ENCODE measurements at places on chromosomes 2 and 18.

DNA sequence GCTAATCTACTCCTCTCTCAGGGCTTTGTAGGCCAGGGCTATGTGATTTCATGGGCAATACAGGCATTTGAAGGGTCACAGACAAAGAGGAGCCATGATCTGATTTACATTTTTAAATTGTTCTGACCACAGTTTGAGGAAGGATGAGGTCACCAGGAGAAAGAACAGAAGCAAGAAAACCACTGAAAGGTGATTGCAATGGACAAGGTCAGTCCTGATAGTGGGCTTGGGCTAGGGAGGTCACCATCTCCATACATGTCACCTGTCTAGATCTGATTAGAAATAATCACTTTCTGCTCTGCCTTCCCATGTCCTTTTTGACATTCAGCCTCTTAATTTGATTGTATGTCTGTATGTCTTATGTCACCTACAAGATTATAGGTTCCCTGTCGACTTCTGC, 248.9 kb upstream of the CWC22 start:
- no peak for DNase-seq

- DNase-seq, result no peak
Measured at GRCh38 chr18:27856820-27857219, 320.1 kb downstream of the CDH2 start.

DNA sequence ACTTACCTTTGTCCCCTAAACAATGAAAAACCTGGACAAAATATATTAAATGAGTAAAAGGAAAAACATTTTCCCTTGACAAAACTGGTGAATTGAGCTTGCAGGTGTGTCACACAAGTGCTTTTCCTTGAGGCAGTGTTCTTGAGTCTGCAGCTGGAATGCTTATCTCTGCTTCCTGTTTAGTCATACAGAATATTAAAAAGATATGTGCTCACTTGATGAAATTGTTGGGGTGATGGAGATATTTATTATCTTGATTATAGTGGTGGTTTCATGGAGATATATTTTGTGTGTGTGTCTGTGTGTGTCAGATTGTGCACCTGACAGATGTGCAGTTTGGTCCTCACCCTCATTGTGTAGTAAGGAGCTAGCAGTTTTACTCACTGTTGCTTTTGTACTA, 3.3 kb downstream of the TAF1B start:
- DNase-seq, result no peak

DNA sequence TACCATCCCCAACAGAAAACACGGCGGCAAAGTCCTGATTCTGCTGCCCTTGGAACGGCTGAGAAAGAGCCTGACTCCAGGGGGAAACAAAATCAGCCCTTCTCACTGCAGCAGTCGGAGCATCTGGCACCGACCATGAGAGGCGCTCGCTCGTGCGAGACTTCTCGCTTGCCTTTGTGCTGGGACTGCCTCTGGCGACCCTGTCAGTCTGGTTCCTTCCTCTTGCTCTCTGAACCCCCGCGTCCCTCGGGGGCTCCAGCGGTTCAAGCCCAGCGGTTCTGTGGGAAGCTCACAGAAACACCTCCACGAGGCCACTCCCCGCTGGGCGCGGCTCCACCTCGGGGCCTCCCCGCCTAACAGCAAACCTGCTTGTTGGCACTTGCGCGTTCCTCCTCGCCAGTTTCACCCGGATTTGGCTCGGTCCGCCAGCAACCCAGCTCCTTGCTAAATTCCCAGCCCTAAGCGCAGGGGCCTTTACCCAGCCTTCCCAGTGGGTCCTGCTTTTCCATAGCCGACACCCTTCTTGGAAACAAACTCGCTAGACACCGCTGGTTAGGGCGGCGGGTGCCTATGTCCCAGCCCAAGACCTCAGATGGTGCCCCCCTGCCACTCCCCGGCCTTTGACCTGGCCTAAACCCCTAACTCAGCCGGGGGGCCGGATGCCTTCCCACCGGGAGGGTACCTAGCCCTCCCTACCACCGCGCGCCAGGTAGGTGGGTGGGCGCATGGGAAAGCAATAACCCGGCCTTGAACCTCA, 2.2 kb downstream of the RND3 start:
- no peak for DNase-seq

- no peak for DNase-seq
Measured at GRCh38 chr18:5543036-5543680, 639 bp downstream of the EPB41L3 start.

- no peak for DNase-seq
Measured at GRCh38 chr2:19937004-19937403, 35.2 kb upstream of the TTC32 start.

GRCh38 chr18:76260941-76261472, 234.0 kb downstream of the ZNF516 start:
- no peak for DNase-seq

DNA sequence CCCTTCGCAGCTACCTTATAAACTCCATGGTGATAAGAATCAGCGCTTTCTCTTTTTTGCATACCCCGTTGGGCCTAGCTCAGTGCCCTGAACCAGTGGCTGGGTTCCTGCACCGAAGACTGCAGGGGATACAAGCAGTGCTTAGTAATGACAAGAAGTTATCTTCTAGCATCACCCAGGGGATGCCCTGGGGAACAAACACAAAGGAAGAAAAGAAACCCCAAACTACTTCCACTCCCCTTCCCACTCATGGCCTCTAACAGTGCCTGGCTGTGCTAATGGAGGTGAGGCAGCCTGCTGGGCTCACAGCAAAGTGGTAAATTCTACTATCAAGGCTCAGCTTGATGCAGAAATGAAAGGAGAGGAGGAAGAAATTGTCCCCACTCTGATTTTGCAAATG, 314.7 kb downstream of the TXNL1 start:
- DNase-seq, result no peak

- no peak for DNase-seq
Measured at GRCh38 chr18:40897884-40898283, 1057.2 kb upstream of the PIK3C3 start.

GRCh38 chr2:237877576-237878307, 18.3 kb downstream of the RAMP1 start:
- no peak for DNase-seq

- DNase-seq, result no peak
Measured at GRCh38 chr2:84643991-84644390, 127.7 kb downstream of the DNAH6 start.

DNA sequence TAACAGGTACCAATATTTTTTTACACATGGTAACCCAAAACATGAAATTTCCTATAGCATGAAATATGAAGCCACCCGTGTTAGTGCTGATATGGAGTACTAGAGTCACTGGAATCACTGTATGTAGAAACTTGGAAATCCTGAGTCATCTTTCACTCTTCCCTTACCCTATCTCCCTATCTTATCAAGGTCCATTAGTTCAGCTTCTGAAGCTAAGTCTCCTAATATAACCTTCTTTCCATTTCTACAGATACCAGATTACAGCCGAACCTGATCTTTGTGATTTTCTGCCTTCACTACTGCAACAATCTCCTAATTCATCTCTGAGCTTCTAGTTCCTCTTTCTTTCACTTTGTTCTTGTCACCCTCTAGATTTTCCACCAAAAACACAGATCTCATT, 59.0 kb downstream of the SEPTIN10 start:
- no peak for DNase-seq

DNA sequence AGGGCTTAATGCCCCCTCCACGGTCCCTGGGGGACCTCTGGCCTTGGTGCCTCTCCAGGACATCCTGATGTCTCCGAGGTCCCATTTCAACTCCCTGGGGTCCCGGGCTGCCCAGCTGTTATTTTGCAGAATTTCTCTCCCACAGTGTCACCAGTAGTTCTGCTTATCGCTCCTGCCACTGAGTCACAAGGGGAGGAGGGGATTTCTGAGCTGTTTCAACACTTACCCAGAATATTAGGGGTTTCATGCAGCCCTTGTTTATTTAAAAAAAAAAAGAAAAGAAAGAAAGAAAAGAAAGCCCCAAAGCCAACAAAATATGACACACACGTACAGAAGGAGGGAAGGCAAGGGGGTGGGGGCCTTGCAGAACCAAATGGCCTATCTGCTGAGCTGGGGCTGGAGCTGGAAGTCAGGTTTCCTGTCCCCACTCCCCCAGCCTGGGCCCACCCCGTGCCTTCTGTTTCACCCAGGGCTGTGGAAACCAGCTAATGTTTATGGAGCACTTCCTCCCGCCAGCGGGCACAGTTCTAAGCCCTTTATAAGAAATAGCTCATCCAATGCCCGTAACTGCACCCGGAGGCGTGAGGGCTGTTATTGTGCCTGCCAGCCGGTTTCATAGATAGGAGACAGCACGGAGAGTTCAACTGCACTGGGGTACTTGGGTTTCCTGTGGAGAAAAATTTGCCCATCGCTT, 8.4 kb upstream of the ARID5A start:
- no peak for DNase-seq

- DNase-seq, result no peak
Measured at GRCh38 chr2:75560768-75561565, at the start of gene EVA1A. Gene EVA1A, minus strand, starts transcription at chr2:75560939. Its CDS starts 42,799 bp downstream, at chr2:75518140.

DNA sequence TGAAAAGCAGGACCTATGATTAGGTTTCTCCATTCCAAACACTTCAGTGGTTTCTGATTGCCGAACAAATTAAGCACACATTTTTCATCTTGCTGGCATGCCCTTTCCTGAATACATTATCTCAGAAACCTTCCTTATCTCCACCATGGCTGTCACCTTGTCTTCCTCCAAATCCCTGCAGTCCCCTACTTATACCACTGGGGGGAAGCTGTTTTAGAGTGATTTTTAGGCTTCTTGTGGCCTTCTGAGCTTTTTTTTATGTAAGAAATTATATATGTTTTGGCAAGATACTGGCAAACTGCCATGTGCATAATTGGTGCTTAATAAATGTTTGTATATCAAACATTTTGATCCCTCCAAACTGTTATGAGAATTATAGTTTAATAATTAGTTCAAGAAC, 229.2 kb downstream of the MYT1L start:
- DNase-seq, result no peak

GRCh38 chr18:14767474-14767873, 19.5 kb downstream of the ANKRD30B start:
- no peak for DNase-seq

- no peak for DNase-seq
Measured at GRCh38 chr2:217998926-217999594, 3.7 kb downstream of the TNS1 start.

GRCh38 chr2:223727562-223727961, 109.8 kb downstream of the AP1S3 start:
- no peak for DNase-seq

GRCh38 chr18:63843008-63843407, 44.5 kb upstream of the SERPINB2 start:
- no peak for DNase-seq

DNA sequence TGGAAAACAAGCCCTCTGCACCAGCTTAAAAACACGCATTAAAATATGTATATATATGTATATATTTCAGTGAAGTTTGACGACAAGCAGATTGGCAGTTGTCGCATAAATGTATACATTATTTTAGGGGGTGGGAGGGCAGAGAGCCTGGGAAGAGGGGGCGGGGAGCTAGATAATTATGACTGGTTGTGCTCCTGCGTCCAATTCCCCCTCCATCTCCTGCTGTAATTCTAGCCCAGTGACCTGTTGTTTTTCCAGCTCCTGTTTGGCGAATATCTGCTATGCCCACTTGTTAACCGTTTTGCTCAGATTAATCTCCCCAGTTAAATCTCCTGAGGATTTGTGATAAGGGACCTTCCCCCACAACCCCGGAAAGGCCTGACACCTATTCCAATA, 656 bp downstream of the UNC80 start:
- no peak for DNase-seq

DNA sequence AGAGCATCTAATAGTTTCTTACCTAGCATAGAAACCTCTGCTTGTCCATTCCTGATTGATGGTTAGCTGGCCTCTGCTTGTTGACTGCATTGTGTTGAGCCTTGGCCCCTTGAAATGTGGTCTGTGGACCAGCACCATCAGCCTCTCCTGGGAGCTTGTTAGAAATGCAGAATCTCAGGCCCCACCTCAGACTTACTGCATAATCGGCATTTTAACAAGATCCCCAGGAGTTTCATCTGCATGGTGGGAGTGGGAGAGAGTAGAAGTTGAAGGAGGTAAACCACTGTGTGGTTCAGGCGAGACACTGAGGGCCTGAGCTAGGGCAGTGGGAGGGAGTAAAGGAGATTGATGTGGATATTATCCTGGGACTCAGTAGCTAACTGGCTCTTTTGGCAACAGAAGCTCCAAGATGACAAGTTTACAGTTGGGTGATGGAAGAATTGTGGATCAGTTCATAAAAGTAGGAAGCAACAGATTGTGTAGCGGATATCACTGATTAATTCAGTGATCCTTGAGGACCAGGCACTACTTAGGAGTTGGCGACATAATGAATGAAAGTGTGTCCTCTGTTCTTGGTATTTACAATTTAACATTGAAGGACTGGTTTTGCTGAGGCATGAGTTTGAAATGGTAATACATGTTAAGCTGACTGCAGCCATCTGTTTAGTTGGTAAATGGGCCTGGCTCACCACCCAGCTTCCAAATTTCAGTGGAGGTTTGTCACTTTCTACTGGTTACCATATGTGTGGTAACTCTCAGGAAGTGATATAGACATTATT, 20.9 kb downstream of the PHLPP1 start:
- DNase-seq, result no peak

DNA sequence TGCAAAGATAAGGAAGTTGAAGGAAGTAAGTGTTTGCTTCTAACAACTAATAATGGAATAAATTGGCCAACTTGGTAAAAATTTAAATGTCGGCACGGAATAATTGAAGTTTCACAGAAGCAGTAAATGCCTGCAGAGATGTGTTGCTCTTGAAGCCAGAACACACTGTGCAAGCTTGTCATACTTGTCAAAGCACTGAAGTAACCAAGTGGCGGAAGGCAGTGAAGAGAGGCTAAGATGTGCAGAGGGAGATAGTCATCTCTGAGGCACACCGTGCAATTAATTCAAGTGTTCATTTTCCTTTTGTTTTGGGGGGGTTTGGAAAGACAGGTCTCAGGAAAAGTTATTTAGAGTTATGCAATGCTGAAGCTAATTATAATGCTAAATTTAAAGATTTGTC, 5.2 kb downstream of the DCDC2C start:
- no peak for DNase-seq

- no peak for DNase-seq
Measured at GRCh38 chr2:74009577-74009976, 24.9 kb downstream of the TET3 start.

GRCh38 chr18:44841221-44841620, 160.5 kb downstream of the SETBP1 start:
- DNase-seq, result no peak

DNA sequence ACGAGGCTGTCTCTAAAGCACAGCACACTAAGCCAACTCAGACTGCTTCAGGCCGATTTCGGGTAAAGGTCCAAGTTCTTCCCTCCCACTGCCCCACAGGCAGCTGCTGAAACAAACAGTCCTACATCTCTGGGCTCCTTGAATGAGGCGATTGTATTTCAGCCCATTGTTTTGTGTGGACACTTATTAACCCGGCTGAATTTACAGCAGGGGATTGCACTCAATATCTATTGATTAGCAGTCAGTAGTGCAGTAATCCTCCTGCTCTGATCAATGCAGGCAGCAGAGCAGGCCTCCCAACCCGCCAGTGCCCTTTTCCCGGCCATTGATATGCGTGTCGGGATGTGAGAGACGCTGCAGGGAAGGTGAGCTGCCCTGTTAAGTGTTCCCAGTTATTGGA, 330.1 kb downstream of the CMPK2 start:
- DNase-seq, result no peak

- no peak for DNase-seq
Measured at GRCh38 chr2:44778221-44778654, 163.3 kb upstream of the SIX3 start.

GRCh38 chr2:15809404-15809803, 130.9 kb upstream of the MYCN start:
- no peak for DNase-seq

GRCh38 chr2:192885569-192886160, 690.9 kb upstream of the TMEFF2 start:
- no peak for DNase-seq

Data from stimulated activated CD8-positive, alpha-beta memory T cell treated with anti-CD3 and anti-CD28 coated beads, Interleukin-7, amount 100 ng/mL, for 1 hour (primary cell).